ENCODE measurements at places on chromosomes 5 and 9.

- DNase-seq = no peak
These were observed 593.4 kb upstream of the RGMB start for GRCh38 chr5:98179791-98180755.

- no peak for DNase-seq
These were observed 47.7 kb upstream of the NOTCH1 start for GRCh38 chr9:136593581-136593980.

- no peak for DNase-seq
These were observed 18.4 kb upstream of the GBGT1 start for GRCh38 chr9:133182151-133182550.

DNA sequence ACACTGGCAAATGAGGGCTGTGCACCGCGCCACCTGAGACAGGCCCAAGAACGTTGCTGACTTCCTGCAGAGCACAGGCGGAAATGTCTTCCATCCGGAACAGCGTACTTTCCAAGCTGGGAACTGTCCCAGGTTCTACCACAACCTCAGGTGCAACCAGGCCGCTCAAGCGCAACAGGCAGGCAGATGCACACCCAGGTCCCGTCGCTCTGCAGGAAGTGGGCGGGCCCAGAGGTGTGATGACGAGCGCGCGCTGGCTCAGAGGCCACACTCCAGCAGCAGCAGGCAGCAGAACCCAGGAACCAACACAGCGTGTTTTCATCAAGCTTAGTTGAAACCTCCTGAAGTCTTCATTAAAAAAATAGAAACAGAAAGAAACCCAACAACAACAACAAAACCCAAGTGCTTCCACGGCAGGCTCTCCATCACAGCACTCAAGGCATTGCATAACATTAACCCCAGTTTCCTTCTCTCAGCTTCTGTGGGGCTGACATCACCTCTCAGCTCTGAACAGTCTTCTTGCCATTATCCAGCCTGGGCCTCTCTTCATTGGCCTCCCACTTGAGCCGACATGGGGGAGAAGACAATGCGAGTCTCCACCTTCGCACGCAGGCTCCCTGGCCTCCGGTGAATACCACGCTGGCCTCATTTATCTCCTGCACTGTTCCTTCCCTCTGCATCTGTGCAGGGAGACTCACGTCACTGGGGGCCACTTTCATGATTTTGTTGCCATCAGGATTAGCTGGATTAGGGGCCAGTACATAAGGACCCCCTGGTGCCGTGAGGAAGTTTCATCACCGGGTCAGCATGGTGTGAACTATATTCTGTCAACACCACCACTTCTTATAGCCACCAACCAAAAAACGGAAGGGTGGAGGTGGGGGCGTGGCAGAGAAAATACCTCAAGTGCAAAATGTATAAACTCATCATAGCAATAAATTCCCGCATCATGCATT lies 22.1 kb downstream of the PTCH1 start:
- DNase-seq = peak; percentile 83

DNA sequence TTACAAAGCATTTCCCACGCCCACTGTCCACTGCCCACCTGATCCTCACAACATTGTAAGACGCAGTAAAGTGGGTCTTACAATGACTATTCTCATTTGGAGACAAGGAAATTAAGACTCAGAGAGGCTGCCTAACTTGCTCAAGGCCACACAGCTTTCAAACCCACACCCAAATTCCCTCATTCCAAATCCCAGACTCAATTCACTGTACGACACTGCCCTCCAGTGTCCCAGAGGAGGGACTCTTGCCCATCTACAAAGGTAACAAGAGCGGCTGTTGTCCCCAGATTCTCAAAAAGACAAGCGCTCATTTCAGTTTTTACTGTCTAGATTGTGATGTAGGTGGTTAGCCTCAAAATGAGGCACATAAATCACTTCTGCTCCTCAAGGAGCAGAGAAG lies 184.6 kb downstream of the ACTL7B start:
- DNase-seq = no peak

DNA sequence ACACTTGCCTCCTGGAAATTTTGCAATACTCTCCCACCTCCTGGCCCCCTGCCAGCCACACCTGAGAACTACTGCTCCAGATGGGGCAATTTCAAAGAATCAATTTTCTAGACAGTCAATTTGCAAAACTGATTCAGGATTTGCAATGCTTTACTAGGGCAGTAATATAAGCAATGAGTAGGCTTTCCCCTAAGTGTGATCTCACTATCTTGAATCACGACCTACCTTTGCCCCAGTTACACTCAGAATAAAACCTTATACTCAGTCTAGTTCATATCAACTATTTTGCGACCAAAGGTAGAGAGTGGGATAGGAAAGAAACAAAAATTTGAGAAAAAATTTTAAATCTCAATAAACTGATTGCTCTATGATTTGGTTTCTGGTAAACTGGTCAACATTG lies 54.4 kb downstream of the DROSHA start:
- no peak for DNase-seq

- no peak for DNase-seq
These were observed 14.7 kb downstream of the ASTN2 start for GRCh38 chr9:117400171-117400570.

GRCh38 chr9:78676623-78677022 lies 379.7 kb downstream of the PSAT1 start:
- DNase-seq = no peak

- DNase-seq = no peak
These were observed 626.9 kb upstream of the PTGER4 start for GRCh38 chr5:40052808-40053207.

DNA sequence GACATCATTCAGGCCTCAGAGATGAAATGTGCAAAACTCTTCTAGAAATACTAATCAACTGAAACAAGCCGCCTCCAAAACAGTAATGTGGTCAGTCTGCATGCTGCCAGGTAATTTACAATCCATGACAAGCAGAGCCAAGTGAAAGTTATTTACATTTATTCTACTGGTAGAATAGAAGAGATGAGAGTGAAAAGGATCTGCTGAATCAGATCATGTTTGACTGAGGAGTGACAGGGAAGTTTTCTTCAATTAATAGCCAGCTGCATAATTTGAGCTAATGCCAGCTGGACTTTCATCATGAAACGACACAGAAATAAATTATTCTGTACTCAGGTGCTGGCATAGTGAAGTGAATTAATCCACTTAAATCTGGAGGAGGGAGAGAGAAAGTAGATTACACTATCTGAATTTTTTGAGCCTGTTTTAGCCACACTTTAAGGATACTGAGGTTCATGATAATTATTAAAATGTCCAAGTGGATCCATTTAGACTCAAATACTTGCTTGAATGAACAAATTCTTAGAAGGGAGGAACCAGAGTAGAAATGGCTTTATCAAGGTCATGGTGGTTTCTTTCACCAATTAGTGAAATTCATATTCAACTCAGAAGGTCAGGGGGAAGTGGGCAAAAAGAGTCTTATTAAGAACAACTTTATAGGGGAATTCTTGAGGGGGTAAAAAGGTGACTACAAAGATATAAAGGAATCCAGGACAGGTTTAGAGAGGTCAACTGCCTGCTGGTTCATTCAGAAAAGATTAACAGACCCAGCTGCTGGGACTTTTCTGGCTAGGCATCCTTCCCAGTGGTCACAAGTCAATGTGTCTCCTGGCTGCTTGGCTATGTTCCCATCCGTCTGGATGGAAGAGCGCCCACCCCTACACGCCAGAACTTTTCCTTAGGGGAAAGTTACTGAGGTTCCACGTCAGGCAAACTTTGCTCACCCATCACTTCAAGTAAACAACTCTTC lies 350.4 kb downstream of the PDE4D start:
- no peak for DNase-seq

DNA sequence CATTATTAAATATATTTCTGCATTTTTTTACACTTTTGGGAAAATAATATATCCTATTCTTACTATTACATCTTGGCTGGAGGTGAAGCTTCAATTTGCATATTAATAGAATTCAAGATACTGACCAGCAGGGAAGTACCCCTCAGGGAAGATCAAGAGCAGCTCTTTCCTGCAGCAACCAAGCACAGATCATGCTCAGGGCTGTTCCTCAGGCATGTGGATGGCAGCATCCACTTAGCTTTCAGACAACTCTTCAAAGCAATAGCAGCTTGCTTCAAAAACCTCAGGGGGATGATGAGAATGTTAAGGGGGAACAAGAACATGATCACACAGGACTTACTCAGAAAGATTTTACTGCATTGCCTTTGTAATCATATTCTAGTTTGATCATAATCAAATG lies 731.8 kb downstream of the SEMA5A start:
- no peak for DNase-seq

DNA sequence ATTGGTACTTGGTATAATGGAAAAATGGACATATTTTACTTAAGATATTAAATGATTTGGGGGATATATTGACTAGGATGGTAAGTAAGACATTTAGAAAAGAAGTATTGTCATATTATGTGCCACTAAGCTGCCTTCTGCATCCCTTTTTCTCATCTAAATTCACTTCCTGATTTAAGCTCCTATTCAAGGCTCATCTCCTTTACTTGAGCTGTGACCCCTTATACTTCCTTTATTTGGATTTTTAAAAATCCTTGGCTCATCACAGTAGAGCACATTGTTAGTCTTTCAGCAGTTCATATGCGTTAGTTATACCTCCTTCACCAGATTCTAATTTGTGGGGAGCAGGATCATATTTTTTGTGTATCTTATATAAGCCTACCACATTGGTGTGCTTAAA lies 6.6 kb downstream of the COMMD10 start:
- DNase-seq = no peak

- no peak for DNase-seq
These were observed 666.6 kb downstream of the SEMA5A start for GRCh38 chr5:8879248-8879647.

GRCh38 chr5:109324931-109325330 lies 84.8 kb downstream of the PJA2 start:
- DNase-seq = no peak

DNA sequence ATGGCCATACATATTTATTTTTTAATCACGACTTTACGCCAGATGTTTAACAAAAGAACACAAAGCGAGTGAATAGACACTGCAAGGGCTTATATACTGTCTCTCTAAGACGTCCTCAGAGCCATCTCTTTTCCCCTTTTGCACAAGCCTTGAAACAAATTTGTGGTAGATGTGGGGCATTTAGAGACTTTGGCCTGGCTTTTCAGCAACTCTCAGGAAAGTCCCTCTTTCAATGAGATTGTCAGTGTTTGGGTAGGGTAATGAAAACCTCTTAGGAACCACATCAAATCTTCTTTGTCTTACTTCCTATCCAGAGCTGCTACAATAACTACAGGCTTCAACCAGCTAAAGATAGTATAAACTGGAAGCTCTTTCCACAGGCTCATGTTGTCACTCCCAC lies 380.0 kb downstream of the ANXA1 start:
- DNase-seq = no peak

GRCh38 chr5:17444496-17444895 lies 53.5 kb upstream of the TAF11L2 start:
- DNase-seq = no peak

GRCh38 chr9:133807818-133808217 lies 69.7 kb upstream of the SARDH start:
- DNase-seq = no peak

GRCh38 chr9:12774861-12775678 lies at the start of gene LURAP1L:
TSS of gene LURAP1L (plus strand) at chr9:12775020. CDS start at chr9:12775716, 696 bp downstream.
- DNase-seq = no peak

DNA sequence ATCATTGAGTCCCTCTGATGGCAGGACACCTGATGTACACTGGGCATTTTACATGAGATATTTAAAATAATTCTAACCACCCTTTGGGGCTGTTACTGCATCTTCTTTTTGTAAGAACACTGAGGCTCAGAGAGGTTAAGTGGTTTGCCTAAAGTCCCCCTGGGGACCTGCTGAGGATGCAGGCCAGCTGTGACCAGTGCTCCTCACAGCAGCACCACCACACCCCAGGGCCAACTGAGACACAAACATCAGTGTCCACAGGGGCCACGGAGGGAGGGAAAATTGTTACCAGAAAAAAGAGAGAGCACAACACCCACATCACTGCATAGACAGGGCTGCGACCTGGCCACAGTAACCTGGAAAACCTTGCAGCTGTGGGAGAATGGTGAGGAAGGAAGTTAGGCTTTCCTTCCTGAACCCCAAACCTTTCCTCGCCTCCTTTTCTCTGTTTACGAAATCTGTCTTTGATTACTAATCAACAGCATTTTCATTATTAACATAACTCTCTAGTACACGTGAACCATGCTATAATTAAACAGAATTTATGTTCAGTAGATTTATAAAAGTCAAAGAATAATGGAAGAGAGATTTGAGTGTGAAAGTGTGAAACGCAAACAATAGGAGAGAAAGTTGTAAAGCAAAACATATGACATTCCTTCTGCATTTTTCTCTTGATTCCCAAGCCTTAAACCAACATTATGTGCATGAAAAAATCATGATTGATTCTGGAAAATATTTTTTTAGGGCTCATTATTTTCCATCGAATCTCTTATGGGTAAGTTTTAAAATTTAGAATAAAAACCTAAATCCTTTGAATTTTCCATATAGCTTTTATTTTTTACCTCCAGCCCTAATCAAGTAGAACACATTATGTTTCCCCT lies 228.1 kb upstream of the DAPK1 start:
- no peak for DNase-seq

GRCh38 chr9:125470767-125471580 lies 209.3 kb downstream of the GAPVD1 start:
- no peak for DNase-seq

DNA sequence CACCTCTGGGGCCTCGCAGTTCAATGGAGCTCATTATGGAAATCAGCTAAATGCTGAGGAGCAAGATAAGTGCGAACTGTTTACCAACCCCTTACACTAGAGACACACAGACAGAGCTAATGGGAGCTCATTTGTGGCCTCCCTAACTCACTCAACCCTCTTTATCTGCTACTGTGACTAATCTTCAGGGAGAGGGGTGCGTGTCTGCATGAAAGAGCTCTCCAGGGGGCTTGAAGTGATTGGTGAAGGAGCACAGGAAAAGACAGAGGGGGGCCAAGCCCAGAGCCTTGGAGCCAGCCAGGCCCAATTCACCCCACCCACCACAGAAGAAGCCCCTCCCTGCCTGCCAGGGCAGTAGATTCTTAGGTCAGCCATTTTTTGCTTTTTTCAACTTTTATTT lies 466.8 kb upstream of the BRINP1 start:
- DNase-seq = no peak

GRCh38 chr5:96881511-96882115 lies 5.3 kb downstream of the ERAP2 start:
- DNase-seq = no peak

DNA sequence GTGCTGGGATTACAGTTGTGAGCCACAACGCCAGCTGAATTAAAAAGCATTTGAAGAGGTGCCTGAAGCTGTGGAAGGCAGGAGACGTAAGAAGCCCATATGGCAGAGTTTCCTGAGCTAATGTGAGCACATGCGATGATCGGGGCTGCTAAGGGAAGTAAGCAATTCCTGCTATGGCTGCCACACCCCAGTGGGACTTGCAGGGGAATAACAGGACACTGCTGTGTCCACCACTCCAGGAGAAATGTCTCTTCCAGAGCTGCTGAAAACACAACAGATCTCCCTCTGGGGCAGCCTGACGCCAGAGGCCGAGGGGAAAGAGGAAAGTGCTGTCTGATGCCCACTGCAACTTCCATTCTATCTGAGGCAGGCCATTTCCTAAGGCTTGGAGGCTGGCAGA lies 46.2 kb upstream of the ANKRD55 start:
- DNase-seq = no peak

DNA sequence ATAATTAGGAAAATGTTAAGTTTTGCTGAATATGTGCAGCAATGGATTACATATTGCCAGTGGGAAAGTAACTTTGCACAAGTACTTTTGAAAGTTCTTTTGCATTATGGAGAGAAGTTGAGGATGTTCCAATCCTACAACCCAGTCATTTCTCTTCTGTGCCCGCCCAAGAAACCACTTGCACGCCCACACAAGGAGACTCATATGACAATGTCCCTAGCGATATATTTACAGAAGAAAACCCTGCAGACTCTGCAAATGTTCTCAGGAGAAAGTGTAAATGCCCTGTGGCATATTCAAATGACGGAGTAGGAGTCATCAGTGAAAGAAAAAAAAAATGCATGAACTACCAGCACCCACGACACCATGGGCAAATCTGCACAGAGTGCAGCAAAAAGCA lies 356.5 kb downstream of the CTNND2 start:
- no peak for DNase-seq
